CD8-positive, alpha-beta memory T cell (primary cell): ENCODE measurements at places on chromosomes 11 and 22.

- DNase-seq, result no peak
Observed at GRCh38 chr22:49437956-49438355, 389.7 kb downstream of the BRD1 start.

- no peak for DNase-seq
Observed at GRCh38 chr11:126197277-126197939, 14.0 kb downstream of the RPUSD4 start.

GRCh38 chr11:88246696-88247095, 71.5 kb upstream of the RAB38 start:
- no peak for DNase-seq

- peak; percentile 56 for DNase-seq
Observed at GRCh38 chr11:122796128-122796717, 42.1 kb upstream of the CRTAM start.

DNA sequence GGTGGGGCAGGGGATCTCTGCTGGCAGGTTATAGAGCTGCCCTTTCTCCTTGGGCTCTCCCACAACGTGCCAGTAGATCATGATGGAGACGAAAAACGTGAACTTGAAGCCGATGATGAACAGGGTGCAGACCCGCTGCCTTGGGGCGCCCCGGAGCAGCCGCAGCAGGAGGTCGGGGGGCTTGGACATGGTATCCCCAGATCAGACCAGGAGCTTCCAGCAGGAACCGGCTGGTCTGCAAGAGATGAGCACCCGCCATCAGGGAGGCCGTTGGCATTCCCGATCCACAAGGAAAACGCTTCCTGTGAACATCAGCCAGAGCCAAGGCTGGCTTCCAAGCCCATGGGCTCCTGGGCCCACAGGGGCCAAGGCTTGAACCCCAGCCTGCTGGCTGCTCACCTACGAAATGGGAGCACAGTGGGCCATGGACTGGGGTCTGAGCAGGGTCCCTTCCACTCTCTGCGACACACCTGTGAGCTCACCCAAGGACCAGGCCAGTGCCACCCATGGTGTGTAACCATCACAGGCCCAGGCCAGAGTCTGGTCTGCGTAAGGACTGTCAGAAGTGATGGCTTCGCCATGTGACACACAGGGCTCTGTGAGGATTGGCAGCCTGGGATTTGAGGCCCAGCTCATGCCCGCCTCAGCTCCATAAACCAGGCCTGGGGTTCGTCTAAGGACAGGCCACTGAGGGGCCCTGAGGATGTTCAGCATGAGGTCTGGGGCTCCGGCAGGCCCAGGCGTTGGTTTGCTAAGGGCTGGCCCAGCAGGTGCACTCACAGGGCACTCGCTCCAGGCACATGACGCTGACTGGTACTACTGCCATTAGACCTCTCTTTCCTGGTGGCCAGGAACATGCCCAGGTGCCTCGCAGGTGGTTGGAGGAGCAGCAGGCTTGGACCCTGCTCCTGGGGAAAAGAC, 26.6 kb downstream of the A4GALT start:
- DNase-seq, result no peak

GRCh38 chr11:89361734-89362133, 129.4 kb downstream of the NOX4 start:
- DNase-seq, result no peak

GRCh38 chr11:77287615-77288273, 13.7 kb downstream of the GDPD4 start:
- DNase-seq, result no peak

DNA sequence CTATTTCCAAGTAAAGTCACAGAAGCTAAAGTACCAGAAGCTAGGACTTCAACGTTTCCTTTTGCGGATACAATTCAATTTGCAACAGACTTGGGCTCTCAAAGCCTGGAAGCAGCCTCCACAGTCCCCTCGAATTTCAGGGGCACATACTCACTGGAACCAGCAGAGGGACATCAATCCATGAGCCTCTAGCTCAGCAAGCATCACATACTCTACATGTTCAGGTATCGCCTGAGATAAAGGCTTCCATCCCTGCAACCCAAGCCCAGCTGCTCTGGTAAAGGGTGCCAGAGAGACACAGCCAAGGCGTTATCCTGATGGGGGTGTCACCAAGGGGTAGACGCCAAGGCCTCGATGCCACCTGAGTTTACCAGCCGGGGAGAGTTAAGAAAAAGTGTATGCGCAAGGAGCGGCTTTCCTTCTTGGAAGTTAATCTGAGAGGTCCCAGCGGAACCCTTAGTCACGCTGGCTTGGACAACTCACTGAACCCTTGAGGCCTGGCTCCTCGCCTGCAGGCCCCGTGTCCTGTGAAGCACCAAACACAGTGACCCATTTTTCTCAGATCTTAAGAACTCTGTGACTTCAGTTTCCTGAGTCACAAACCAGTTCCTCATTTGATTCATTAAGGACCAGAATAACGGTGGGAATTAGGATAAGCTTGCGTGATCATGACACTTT, 13.0 kb downstream of the LTO1 start:
- DNase-seq, result no peak

DNA sequence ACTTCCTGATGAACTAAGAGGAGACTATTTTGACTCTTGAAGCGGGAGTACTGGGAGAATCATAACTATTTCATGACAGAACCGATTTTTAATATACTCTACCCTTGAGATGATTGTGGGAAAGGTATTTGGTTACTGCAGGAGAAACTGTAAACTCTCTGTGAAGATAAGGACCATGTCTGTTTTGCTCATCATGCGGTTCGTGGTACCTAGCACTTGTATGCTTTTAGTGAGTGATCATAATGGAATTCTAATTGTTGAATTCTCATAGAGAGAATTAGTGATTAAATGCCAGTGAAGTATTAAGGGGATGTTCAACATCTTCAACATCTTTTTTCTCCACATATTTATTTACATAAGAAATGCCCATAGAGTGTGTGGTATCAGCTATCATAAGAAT, 11.4 kb downstream of the AASDHPPT start:
- DNase-seq, result no peak

DNA sequence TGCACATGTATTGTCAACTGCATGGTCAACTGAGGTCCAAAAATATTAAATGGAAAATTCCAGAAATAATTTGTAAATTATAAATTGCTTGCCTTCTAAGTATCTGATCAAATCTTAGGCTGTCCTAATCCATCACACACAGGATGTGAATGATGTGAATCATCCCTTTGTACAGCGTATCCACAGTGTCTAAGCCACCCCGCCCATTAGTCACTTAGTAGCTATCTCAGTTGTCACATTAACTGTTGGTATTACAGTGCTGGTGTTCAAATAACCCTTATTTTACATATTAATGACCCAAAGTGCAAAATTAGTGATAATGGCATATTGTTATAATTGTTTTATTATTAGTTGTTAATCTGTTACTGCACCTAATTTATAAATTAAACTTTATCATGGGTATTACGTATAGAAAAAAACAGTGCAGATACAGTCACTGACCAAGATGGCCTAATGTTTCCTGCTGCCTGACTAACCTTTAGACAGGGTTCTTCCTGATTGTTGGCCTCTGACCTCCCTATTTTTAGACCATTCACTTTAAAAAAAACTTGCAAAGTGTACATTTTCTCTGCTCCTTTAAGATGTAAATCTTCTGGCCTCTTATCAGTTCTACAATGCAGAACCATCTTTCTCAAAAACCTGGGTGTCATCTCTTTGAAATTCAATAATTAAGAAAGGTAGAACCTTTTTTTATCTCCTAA, 2.9 kb upstream of the SVIP start:
- no peak for DNase-seq

- DNase-seq, result no peak
Observed at GRCh38 chr11:109153836-109154235, 268.2 kb upstream of the C11orf87 start.

DNA sequence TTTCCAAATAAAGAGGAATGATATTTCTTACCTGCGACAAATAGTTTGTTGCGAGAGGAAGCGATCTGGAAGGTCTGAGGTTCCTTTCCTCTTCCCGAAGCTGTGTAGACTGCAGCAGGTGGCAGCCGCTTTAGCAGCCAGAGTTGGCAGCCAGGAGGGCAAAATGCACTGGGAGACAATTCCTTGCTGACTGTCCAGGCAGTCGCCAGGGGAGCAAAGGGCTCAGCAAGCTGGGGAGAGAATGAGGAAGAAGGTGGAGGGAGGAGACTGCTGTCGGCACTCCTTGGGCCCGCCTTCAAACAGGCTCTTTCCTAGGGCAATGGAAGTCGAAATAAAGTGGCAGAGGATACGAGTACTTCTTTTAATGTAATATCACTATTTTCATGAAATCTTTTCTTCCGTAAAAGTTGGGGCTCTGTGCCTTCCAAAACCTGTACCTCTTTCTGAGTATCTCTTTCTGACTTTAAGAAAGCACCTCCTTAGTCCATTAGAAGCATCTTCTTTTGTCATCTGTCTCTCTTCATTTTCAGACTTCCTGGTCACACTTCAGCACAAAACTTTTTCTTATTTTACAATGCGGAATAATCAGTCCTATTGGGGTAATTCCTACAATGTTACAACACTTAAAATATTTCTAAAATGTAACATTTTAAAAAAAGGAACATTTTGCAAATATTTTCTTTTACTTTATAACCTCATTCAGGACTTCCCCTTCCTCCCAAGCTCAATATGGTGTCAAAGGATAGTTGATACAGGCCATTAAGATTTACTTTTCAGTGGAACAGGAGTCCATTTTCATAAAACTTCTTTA, at the start of gene IL18:
Gene IL18 (minus strand): TSS at position 220 of the 811 bp plus-strand sequence. CDS start 9,041 bp downstream, outside the sequence.
- no peak for DNase-seq

- no peak for DNase-seq
Observed at GRCh38 chr11:126095745-126096144, 33.1 kb upstream of the CDON start.

- DNase-seq, result no peak
Observed at GRCh38 chr11:102560555-102561011, 30.0 kb upstream of the MMP7 start.

- no peak for DNase-seq
Observed at GRCh38 chr11:57322256-57323166, 2.2 kb downstream of the TNKS1BP1 start.

DNA sequence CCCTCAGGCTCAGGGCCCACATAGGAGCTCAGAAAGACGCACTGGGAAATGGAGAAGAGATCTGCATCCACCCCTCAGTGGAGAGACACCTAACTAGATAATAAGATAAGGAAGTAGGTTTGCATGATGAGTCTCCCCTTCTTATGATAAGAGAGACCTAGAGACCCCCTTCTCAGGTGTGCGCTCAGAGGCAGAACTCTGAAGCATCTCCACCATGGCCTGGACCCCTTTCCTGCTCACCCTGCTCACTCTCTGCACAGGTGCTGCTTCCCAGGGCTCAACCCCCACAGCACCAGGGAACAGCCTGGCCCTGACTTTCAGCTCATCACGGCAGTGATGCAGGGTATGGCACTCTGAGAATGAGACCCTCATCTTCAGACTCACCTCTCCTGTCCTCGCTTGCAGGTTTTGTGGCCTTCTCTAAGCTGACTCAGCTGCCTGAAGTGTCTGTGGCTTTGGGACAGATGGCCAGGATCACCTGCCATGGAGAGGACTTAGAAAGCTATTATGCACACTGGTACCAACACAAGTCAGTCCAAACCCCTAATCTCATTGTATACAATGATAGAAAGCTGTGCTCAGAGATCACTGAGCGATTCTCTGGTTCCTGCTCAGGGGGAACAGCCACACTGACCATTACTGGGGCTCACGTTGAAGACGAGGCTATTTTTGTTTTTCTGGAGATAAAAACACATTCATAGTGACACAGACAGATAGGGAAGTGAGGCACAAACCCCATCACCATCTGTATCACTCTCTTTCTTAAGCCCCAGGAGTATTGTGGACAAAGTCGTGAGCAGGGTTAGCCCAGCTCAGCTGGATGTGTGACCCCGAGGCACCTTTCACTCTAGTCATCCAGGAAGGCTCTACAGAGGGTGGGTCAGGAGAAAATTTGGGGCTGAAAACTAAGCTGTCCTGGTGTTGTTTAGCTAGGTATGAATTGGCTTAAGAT, 29.7 kb upstream of the IGLL5 start:
- no peak for DNase-seq

- no peak for DNase-seq
Observed at GRCh38 chr22:46795845-46796565, 33.6 kb downstream of the TBC1D22A start.

GRCh38 chr11:130163346-130164220, 4.0 kb downstream of the ST14 start:
- no peak for DNase-seq

GRCh38 chr11:110471371-110471770, 41.6 kb downstream of the FDX1 start:
- DNase-seq, result no peak
